Activated T-helper 1 cell treated with Interleukin-2 at 50 U/mL for 16 hours (primary cell): ENCODE measurements at places on chromosomes 7 and 10.
A peak's percentile ranks its signal among the peaks of the same experiment; 100 is the strongest.

- DNase-seq = no peak
These were observed 80.0 kb downstream of the ATXN7L1 start for GRCh38 chr7:105796365-105796764.

- no peak for DNase-seq
These were observed 74.8 kb upstream of the SH2B2 start for GRCh38 chr7:102211590-102212550.

GRCh38 chr7:14740606-14741005 is 161.9 kb downstream of the DGKB start:
- DNase-seq = no peak

- no peak for DNase-seq
These were observed 116.6 kb downstream of the NRP1 start for GRCh38 chr10:33217854-33218253.

- DNase-seq = no peak
These were observed 38.6 kb downstream of the PITRM1 start for GRCh38 chr10:3133948-3134347.

GRCh38 chr10:132644527-132645246 is 107.1 kb downstream of the INPP5A start:
- DNase-seq = no peak

- no peak for DNase-seq
These were observed 1.9 kb downstream of the CYP26A1 start for GRCh38 chr10:93075369-93076221.

GRCh38 chr7:40865441-40866233 is 730.8 kb downstream of the SUGCT start:
- DNase-seq = no peak

DNA sequence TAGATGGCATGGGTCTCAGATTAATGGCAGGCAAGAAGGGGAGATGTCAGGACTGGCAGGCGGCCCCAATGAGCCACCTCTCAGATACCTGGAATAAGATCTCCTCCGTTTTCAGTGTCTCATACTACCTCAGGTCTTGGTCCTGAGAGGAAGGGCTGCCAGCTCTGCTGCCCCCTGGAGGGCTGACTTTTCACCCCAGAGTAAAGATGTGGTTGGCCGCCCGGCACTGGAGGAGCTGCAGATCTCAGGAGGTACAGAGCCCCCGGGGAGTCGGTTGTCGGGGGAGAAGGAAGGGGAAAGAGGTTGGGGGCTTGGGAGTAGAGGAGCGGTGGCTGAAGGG is 642 bp upstream of the COL13A1 start:
- no peak for DNase-seq

GRCh38 chr7:91468256-91468655 is 204.0 kb downstream of the FZD1 start:
- no peak for DNase-seq

DNA sequence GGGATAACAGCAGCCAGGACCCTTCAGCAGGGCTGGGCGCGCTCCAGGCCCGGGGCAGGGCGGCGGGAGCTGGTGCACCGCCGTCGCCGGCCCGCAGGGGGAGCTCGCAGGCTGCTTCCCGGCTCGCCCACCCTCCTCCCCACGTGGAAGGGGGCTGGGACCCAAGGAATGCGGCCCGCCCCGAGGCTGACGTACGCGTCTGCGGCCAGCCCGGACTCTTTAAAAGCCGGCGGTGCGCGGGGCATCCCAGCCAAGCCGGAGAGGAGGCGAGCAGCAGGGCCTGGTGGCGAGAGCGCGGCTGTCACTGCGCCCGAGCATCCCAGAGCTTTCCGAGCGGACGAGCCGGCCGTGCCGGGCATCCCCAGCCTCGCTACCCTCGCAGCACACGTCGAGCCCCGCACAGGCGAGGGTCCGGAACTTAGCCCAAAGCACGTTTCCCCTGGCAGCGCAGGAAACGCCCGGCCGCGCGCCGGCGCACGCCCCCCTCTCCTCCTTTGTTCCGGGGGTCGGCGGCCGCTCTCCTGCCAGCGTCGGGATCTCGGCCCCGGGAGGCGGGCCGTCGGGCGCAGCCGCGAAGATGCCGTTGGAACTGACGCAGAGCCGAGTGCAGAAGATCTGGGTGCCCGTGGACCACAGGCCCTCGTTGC is at the start of gene PFKFB3:
TSS of gene PFKFB3 (plus strand) at position 249 of the 647 bp plus-strand sequence. CDS start at position 578, 329 bp downstream.
- peak; percentile 88 for DNase-seq

GRCh38 chr10:18504161-18504560 is 147.2 kb downstream of the NSUN6 start:
- no peak for DNase-seq

GRCh38 chr10:102419269-102420180 is 940 bp upstream of the PSD start:
- peak; percentile 58 for DNase-seq

- DNase-seq = no peak
These were observed 42.8 kb downstream of the NIPSNAP2 start for GRCh38 chr7:56007167-56007652.

- DNase-seq = no peak
These were observed 196.9 kb upstream of the CDCA7L start for GRCh38 chr7:22142572-22142971.

DNA sequence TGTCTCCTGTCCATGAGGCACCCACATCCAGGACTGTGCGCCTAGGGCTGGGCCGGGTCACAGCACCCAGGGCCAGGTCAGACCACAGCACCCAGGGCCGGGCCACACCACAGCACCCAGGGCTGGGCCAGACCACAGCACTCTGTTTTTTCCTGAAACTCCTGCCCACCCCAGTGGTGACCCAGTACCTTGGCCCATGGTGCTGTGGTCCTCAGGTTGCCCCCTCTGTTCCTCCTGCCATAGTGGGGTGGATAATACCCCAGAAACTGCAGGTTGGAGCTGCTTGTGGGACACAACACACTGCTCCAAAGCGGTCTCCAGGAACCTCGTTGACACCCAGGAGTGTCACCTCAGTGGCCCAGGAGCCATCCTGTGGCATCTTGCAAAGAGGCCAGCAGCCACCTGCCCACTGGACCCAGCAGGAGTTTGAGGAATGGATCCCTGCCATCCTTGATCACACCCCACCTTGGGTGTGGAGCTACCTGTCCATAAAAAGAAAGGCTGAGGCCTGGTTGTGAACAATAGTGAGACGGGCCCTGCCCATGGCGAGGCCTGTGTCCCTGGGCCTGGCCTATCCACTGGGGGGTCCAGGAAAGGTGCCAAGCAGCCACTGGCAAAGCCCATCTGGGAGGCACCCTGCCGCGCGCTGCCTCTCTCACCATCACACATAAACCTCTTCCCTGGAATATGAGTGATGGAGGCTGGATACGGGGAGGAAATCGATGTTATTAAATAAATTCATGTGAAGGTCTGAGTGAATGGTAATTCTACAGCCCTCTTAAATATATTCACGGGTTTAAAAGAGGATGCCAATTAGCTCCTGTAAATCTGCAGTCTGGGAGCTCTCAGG is 89.0 kb downstream of the NKX6-2 start:
- no peak for DNase-seq

DNA sequence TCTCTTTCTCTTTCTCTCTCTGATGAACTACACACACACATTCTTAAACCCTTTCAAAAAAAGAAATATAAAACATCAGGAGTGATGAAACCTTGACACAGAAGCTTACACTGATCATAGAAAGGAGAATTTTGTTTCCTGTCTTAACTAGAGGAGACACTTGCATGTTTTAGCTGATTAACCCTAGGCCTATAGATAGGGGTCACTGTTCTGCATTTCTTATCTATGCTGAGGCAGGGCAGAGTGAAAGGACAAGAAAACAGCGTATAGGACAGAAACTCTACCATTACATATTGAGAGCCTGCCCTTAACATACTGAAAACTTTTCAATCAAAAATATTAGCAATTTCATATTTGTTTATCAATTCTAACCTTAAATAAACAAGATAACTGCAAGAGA is 680.6 kb upstream of the MBL2 start:
- DNase-seq = no peak

- no peak for DNase-seq
These were observed 190.2 kb upstream of the HABP2 start for GRCh38 chr10:113362645-113363091.

- no peak for DNase-seq
These were observed 133.3 kb upstream of the KIF5B start for GRCh38 chr10:32189400-32190084.

- DNase-seq = no peak
These were observed 29.8 kb downstream of the LMTK2 start for GRCh38 chr7:98136423-98136822.

- no peak for DNase-seq
These were observed 626.0 kb downstream of the SORCS3 start for GRCh38 chr10:105266966-105267539.

DNA sequence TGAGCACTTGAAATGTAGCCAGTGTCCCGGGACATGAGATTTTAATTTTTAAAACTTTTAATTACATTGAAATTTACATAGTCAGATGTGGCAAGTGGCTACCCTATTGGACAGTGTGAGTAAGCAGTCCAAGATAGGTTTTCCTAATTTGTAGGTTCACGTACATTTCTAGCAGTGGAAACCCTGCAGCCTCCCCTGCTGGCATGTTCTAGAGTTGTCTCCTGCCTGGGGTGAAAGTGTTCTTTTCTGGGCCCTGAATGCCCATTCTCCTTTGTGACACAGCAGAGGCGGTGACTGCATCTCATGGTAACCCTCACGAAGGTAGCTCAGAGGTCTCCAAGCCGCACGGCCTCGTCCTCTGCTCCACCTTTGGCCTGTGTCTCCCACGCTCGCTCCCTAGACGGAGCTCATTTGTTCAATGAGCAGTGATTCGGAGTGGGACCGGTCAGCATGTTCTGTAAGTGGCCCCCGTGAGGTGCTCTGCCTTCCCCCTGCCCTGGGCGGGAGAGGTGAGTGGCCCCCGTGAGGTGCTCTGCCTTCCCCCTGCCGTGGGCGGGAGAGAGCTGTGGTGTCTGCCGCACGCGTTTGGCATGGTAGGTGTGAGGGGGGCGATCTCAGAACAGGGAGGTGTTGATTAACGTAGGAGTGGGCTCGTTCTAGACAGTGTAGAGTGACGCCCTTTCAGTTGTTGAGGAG is 18.0 kb downstream of the WDR37 start:
- DNase-seq = no peak

DNA sequence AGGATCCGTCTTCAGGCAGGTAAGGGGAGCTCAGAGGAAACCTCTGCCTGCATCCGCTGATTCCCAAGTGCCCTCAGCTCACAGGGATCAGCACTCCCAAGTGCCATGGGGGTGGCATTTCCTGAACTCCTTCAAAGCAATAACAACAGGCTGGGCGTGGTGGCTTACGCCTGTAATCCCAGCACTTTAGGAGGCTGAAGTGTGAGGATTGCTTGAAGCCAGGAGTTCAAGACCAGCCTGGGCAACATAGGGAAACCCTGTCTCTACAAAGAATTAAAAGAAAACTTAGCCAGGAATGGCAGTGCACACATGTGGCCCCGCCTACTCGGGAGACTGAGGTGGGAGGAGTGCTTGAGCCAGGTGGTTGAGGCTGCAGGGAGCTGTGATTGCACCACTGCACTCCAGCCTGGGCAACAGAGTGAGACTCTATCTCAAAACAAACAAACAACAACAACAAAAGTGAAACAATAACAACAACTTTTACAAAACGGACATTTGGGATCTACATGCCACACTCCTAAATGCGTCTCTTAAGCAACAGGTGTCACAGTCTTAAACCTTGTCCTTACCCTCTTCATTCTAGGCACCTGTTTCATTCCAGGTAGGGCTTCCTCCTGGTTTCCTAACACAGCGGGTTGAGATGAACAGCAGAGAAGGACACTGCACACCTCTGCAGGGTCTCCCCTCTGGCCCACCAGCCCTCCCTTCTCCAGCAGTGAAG is 73.8 kb downstream of the PAXIP1 start:
- DNase-seq = no peak

DNA sequence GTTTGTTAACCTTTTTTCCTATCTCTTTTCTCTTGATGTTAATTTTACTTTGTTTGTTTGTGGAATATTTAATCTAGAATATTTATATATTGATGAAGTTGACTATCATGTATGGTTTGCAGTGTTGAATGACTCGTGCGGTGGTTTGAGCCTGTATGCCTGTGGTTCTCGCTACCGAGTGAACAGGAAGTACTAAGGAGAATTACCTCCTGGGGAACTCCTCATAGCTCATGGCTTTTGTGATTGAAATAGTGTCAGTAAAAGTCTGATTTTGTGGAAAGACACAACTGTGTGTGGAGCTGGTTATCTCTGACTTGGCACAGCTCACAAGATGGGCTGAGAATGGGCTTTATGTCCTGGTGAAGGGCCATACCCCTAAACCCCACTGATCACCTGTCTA is 498.6 kb downstream of the GLRX3 start:
- no peak for DNase-seq

GRCh38 chr10:26445411-26446031 is 7.4 kb downstream of the APBB1IP start:
- no peak for DNase-seq

DNA sequence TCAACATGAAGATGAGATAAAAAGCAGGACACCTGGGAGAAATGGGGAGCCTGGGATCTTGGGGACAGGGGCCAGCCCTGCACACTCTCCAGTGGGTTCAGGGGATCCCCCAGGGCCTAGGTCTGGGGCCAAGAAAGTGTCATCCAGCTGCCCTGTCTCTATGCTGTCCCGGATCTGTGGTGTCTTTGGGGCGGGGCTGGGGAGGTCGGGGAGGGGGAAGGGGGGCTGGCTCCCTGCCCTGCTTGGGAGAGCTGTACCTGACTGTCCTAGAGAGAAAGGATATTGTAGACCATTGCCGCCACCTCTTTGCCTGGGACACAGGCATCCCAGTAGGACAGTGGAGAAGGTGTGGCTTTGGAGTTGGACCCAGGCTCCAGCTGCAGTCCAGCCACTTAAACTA is 7.0 kb upstream of the SPACDR start:
- DNase-seq = no peak

DNA sequence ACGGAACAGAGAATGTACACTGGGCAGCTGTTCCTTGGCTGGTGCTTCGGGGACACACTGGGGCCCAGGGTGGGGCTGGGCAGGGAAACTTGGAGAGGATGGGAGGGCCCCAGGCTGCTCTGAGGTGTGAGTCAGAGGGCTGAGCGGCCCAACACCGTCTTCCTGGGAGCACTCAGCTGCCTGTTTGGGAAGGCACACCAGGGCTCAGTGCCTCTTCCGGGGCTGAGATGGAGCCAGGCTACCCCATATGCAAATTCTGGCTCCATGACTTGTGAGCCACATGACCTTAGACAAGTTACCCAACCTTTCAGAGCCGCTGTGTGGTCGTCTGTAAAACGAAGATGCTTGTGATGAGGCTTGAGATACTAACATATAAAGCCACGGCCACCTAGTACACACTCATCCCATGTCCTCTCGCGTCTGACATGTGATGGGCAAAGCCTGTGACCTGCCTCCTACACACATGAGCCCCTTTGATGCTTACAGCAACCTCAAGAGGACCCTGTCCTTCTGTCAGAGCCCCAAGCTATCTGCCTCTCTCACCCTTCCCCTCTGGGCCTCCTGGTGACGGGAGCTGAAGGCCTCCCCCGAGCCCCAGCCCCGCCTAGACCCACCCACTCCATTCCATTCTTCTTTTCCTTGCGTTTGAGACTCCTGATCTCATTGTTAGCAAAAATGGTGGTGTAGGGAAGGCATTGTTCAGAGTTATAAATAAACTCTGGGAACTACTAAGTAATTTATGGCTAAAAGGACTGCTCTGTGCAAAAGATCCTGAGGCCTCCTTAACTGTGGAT is 26.1 kb downstream of the KLRG2 start:
- DNase-seq = no peak

GRCh38 chr7:28163949-28164348 is 16.6 kb downstream of the JAZF1 start:
- DNase-seq = no peak
